ENCODE measurements at places on chromosomes 3 and 15.

DNA sequence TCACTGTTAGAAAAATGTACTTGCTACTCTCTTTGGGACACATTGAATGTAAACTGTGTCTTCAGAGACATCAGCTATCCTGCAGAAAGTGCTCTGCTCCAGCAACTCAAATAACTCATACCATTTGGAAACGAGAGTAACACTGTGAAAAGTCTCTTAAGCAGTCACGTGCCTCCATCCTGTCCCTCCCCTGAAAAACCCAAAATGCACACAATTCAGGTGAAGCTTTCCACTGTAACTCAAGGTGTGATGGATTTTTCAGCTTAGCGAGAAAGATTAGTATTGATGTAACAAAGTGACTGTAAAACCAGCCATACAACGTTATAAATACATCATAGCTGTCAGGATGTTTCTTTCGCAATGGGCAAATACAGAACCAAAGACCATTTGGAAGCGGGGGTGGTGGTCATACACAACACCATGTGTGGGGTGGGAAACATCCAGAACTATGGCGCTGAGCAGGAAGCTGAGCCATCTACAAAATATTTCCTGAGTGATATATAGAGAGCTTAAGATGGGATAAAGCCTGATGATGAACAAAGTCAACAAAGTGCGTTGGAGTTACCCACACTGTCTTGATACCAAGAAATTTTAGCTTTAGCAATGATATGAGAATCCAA, 332.3 kb downstream of the FOXP1 start:
- no peak for DNase-seq

DNA sequence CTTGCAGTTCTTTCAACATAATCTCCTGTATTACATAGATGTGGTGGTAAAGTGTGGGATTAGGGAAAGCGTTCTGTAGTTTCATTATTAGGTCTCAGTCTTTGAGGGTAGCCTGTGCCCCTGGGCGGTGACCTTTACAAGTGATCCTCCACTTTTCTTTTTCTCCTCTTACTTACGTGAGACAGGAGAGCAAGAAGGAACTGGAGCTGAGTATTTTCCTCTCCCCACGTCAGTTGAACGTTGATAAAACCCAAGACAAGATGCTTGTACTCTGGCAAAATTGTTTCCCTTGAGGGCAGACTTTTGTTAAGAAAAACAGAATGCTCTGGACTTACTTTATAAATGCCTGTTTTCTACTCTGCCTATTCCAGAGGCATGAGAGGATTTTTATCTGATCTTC, 378.7 kb downstream of the ZNF385D start:
- DNase-seq, result no peak

DNA sequence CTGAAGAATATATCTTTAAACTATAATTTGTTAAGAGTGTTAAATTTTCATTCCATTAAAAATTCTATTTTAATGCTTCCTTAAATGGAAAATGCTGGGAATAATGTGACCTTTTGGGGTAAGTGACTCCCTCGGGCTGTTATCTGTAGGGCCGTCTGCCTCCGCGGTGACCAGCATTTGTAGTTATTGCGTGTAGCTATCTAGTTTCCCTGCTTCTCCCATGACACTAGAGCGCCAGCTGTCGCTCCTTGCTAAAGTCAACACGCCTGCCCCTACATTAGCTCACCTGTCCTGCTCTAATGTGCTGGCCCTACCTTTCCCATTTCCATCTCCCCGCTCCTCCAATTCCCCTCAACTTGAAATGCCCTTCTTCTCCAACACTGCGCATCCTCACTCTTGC, 12.4 kb upstream of the CHRM5 start:
- DNase-seq, result no peak

- DNase-seq, result no peak
Observed at GRCh38 chr3:50393061-50393460, 33.7 kb upstream of the TMEM115 start.

- DNase-seq, result no peak
Observed at GRCh38 chr3:177356113-177356512, 158.8 kb upstream of the TBL1XR1 start.

DNA sequence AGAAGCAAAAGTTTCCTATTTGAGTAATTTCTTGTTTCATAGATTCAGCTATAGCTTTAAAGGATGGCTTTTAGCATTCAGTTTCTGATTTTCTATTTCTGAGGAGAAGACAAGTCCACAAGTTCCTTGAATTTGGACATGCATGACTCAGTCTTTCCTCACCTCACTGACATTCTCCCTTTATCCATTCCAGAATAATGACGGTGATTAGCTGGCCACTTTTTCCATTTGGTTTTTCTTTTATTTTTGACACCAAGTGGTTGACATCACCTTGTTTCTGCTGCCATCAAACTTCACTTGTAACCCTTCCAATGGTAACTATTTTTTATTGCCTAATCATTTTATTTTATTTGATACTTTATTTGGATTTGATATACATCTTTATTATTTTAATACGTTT, 404.4 kb upstream of the KCNMB2 start:
- DNase-seq, result no peak

- peak; percentile 45 for DNase-seq
Observed at GRCh38 chr15:88918738-88919137, 5.6 kb upstream of the MFGE8 start.

DNA sequence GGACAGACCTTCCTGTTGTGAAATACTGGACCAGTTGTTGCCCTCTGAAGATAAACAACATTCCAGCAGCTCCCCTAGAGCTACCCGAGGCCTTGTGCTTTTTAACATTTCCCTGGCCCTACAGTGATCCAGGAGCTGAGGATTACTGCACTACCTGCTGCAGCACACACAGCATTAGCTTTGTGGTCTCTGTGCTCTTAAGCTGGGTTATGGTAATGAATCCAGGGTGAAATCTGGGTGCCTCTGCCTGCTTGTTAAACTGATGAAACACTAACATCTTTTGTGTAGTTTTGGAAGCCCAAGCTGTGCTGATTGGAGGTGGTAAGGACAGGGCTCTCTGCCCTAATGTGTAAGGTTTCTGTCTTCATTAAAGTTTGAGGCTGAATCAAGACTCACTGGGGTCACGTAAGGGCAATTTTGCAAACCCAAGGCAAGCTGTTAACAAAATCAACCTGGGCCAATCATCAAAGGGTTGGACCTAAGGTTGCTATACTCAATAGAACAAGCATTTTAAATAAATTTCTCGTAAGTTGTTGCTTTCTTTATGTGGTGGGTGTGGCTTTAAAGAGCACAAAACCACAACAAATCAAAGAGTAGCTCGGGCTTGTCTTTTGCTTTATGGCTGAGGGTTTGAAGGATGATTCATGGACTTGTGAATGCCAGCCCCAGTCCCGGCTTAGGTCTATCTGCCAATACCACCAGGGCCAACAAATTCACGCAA, 183.9 kb downstream of the TPRG1 start:
- DNase-seq, result no peak

DNA sequence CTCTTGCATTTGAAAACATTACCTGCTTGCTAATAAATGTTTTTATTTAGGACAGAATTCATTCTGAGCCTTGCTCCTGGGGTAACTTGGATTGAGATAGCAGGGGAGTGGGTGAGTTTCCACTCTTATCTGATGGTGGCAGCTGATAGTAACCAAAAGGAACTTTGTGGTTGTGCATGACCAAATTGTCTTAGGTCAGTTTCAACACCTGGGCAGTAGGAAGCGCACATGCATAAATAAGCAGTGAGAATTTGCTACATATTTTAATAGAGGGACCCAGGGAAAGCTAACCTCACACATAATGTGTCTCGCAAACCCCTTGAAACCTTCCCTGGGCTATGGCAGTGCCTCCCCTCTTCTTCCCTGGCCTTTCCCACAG, 65.4 kb upstream of the XCR1 start:
- DNase-seq, result no peak

GRCh38 chr3:50258979-50259378, 10.0 kb upstream of the SEMA3B start:
- DNase-seq, result no peak

- DNase-seq, result no peak
Observed at GRCh38 chr3:114445233-114445632, 151.4 kb downstream of the TIGIT start.

GRCh38 chr3:40070816-40071215, 238.7 kb upstream of the EIF1B start:
- DNase-seq, result no peak

- DNase-seq, result no peak
Observed at GRCh38 chr3:173789530-173790162, 392.1 kb downstream of the NLGN1 start.

DNA sequence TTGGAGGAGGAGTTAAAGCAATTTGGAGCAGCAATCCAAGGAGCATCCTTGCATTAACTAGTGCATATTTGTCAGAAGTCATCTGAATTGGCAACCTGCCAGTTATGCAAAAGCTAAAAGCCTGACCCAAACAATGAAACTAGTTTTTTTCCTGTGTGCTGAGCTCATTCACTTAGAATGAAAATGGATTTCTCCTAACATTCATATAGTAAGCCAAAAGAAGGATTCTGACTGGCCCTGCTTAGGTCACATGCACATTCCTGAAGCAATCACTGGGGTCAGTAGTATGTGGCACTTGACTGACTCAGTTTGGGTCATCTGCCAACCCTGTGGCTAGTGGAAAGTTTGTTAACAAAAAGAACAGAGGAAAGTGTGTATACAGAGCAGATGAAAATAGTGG, 30.5 kb downstream of the OXSM start:
- DNase-seq, result no peak

DNA sequence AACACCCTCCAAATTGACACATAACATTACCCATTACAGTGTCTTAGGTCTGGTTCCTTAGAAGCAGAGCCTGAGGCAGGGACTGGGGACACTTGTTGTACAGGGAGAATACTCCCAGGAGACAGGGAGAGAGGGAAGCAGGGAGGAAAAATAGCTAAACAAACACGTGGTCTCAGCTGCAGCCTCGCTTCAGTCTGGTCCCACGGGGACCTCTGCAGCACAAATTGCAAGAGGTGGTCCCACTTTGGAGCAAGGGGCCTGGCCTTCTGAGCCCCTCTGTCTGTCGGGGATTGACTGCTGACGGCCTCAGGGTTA, 25.0 kb upstream of the PLA2G4D start:
- no peak for DNase-seq

DNA sequence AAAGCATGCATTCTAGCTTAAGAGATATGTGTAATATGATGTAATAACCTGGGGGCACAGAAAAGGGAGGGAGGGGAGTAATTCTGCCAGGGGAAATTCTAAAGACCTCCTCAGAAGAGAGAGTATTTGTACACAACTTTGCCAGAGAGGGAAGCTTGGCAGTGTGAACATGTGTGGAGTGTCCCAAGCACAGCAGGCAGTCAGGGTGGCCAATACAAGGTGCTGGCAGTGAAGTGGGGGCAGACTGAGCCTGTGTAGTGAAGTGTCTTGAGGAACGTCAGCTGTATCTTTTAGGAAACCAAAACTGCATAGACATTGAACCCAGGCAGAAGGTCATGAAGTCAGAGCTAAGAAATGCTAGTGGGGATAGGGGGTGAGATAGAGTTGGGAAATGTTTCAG, 29.7 kb upstream of the TMEM42 start:
- no peak for DNase-seq

DNA sequence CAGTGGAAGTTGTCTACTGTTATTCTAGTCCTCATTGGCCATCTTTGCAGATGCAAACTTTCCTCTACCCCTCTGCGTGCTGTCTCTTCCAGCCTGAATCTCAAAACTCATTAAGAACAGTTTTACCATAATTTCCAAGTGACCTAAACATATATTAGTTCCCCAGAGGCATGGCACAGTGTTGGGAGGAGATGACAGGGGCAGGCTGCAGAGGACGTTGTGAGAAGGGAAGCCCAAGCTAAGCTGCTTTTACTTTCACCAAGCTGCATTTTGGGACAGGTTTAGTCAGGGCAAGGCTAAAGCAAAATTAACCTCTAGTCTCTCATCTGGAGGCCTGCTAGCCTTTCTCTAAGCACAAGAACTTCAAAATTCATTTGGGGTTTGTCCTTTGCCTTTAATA, 318.6 kb upstream of the SATB1 start:
- DNase-seq, result no peak

DNA sequence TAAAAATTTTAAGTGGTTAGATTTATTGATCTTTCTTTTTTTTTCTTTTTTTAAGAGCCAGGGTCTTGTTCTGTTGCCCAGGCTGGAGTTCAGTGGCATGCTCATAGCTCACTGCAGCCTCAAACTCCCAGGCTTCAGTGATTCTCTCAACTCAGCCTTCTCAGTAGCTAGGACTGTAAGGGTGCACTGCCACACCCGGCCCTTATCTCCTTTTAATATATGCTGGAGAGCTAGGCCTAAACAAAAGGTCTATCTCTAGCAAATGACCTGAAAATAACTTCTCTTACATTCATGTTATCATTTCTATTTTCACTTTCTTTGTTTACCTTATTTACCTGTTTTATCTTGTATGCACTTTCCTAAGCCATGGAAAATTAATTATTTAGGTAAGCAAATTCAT, 35.2 kb upstream of the MELTF start:
- DNase-seq, result no peak

DNA sequence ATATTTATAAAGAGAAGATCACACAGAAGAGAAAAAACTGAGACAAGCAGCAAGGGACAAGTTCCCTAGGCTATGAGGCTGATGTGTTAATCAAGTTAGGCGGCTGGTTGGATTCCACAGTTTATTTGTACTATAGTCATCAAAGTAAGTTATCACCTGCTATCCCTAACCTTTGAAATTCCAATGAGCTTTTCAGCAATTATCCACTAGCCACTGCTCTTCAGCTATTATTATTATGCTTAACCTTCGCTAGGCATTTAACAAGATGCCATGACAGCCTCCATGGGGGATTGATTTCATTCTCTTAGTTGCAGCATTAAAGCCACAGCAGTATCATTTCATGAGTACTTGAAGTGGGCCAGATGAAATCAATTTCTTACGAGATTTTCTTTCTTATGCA, 699.5 kb upstream of the NAALADL2 start:
- no peak for DNase-seq

GRCh38 chr3:30607032-30607833, 832 bp downstream of the TGFBR2 start:
- DNase-seq, result peak; percentile 69

- no peak for DNase-seq
Observed at GRCh38 chr3:170792471-170792870, 77.5 kb downstream of the RPL22L1 start.

DNA sequence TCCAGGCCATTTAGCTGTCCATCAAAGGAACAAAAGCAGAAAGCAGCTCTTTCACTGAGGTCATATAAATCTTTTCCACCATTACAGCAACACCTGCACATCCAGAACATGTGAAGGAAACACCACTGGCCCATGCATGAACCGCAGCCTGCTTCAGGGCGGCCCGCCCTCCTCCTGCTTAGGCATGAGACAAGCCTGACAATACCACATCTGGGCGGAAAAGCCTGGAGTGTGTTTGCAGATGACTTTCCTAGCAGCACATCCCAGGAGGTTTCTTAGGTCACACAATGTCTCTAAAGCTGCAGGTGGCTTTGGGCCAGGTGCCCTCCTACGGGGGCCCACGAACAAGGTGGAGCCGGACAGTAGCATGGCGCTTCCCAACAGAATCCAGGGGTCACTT, 19.6 kb downstream of the CYFIP1 start:
- no peak for DNase-seq
